ENCODE measurements at places on chromosomes 11 and 22.

GRCh38 chr22:32317524-32317923, 40.1 kb upstream of the RFPL3 start:
- no peak for DNase-seq

- DNase-seq: no peak
Measured at GRCh38 chr11:86500500-86501140, 125.9 kb downstream of the CCDC81 start.

DNA sequence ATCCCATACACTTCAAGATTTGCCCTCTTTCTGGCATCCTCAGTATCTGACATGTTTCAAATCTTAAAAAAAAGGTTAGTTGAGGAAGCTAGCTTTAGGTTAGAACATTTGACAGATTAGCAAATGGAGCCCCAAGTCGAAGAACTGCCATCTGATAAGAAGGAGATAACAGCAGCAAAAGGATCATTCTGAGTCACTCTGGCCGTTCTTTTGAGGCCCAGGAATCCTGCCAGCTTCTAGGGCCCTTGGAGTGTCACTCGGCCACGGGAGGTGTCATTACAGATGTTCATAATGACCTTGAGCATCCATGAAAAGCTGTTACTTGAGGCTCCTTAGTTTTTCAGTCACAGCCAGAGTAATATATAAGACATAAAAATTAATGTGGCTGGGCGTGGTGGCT, 132.1 kb upstream of the RASSF10 start:
- DNase-seq: no peak

- no peak for DNase-seq
Measured at GRCh38 chr22:41127451-41127850, 35.1 kb downstream of the EP300 start.

DNA sequence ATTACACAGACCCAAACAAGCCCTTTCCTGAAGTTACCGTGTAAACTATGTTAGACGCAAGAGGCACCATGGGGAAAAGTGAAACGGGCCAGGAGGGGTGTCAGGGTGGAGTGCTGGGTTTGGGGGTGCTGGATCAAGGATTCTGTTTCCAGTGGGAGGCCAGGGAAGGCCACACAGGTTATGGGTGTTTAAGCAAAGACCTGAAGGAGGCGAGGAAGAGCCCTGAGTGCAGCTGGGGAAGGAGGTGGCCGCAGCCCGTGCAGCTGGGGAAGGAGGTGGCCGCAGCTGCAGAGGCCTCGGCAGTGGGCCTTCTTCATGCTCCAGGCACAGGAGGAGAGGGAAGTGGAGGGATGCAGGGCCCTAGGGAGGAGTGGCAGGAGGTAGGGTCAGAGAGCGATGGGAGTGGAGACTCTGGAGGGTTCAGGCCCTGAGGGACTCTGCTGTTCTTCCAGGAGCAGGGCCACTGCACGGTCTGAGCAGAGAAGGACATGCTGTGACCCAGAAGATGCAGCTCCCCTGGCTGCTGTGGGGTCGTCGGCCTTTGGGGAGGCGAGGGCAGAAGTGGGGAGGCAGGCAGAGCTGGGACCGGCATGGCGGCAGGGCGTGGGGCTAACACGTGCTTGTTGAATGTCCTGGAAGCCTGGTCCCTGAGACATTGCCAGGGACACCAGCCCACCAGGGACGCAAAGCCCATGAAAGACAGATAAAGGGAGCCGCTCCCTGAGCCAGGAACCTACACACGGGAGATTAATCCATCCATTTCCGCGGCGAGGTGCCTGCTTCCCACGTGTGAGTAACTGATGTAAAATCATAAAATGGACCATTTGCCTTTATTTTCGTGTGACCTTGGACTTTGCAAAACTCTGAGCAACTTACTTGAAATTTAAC, 1049.1 kb downstream of the BRD1 start:
- DNase-seq: no peak

GRCh38 chr11:34830648-34831047, 85.5 kb downstream of the APIP start:
- no peak for DNase-seq

- DNase-seq: no peak
Measured at GRCh38 chr11:86118253-86118652, 49.4 kb upstream of the PICALM start.

Data from stimulated activated CD4-positive, alpha-beta T cell treated with anti-CD3 and anti-CD28 coated beads, TNF-alpha, amount 100 ng/mL, for 4 hours (primary cell).